ENCODE measurements at places on chromosomes 3 and 15. TPM values are rescaled to one million over a fixed set of nuclear protein-coding genes. Genes with fewer than 3 reads are reported as not detected.

DNA sequence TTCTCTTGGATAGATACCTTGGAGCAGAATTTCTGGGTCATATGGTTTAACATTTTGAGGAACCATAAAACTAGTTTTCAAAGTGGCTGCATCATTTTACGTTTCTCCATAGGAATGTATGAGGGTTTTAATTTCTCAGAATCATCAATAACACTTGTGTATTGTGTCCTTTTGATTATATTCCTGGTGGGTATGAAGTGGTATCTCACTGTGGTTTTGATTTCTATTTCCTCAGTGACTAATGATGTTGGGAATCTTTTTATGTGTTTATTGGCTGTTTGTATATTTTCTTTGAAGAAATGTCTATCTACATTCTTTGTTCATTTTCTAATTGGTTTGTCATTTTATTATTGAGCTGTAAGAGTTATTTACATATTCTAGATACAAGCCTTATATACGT, 28.8 kb downstream of the CDIN1 start:
- H3K4me3 ChIP-seq, result no peak overlapping the region
- H3K27me3 ChIP-seq, result no peaks in the 10 kb centered on the region
- no peaks in the 10 kb centered on the region for H3K4me1 ChIP-seq

DNA sequence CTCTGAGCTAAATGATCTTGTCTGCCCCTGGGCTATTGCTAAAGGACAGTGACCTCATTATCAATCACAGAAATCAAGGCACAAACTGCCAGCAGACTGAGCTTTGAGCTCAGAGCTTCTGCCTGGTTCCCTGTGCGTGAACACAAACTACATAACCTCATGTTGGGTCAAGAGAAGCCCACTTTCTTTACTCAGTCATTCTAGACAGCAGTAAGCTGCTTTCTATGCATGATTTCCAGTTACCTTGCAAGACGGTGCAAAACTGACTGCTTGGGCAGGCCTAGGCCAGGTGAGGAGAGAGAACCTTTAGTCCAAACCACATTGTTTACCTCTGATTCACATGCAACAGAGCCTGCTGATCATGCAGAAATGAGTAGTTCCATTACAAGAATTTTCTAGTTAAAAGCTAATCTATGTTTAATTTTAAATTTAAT, 75.1 kb downstream of the ARRDC4 start:
- H3K27me3 ChIP-seq, result no peaks in the 10 kb centered on the region
- DNase-seq, result no peak
- H3K4me3 ChIP-seq, result no peak overlapping the region
- no peaks in the 10 kb centered on the region for H3K36me3 ChIP-seq

DNA sequence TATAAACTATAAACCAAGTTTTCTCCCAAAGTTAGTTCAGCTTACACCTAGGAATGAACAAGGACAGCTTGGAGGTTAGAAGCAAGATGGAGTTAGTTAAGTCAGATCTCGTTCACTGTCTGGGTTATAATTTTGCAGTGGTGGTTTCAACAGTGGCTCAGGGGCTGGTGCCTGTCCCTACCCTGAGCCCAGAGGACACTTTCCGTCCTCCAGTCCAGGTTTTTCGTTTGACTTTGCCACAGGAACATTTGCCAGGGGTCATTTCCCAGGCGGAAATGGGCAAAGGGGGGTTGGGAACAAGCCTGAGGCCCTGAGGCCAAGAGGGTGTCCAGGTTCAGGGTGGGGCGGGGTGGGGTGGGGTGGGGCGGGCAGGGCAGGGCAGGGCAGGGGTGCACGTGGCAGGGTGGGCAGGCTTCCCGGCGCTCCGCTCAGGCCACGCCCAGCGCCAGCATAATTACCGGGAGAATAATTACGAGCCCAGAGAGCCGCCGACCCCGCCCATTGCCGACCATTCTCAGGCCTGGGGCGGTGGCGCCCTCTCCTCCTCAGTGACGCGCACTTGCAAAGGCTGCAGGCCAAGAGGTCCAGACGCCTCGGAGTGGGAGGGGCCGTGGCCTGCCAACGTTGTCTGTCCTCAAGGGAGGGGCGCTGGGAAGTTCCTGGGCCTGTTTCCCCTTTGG, 70.4 kb downstream of the KLF13 start:
- H3K4me1 ChIP-seq, result no peaks in the 10 kb centered on the region
- peak overlapping the region; percentile 14 for H3K4me3 ChIP-seq
- H3K27ac ChIP-seq, result peak overlapping the region; percentile 93
- no peaks in the 10 kb centered on the region for H3K27me3 ChIP-seq
- H3K36me3 ChIP-seq, result no peaks in the 10 kb centered on the region

DNA sequence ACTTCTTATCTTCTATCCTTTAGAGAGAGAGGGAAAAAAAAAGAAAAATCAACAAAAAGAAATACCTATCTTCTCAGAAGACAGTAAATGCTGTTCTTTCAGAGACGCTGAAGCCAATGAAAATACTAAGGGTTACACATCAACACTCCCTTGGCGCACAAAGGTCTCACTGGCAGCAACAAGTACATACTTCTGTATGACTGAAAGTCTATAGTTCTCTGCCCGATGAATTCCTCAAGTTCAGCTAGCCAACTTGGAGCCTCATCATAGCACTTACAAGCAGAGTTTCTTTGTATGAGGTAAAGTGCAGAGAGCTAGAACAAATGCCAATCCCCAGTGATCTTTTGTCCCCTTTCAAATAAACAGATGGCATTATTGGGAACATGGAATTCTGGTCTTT, 62.7 kb downstream of the CPNE4 start:
- no peak overlapping the region for H3K27ac ChIP-seq
- no peaks in the 10 kb centered on the region for H3K27me3 ChIP-seq
- H3K4me1 ChIP-seq, result no peaks in the 10 kb centered on the region
- no peaks in the 10 kb centered on the region for H3K36me3 ChIP-seq
- no peak overlapping the region for H3K4me3 ChIP-seq
- no peak for DNase-seq

DNA sequence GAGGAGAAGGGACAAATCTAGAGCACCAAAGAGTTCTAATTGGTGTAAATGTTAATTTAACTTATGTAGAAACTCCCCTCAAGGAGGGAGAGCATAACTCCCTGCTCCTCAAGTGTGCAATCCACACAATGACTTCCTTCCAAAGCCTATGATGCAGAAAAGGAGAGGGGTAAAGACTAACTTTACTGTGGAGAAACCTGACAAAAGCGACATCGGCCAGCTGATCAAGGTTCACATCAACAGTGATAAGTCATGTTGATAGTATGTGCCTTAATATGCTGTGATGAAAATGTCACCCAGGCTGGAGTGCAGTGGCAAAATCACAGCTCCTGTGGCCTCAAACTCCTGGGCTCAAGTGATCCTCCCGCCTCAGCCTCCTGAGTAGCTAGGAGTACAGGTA, 76.5 kb downstream of the TFDP2 start:
- H3K27ac ChIP-seq, result no peak overlapping the region
- H3K4me3 ChIP-seq, result no peak overlapping the region
- no peaks in the 10 kb centered on the region for H3K36me3 ChIP-seq
- H3K4me1 ChIP-seq, result no peaks in the 10 kb centered on the region

- no peak for DNase-seq
- no peak overlapping the region for H3K27ac ChIP-seq
- no peaks in the 10 kb centered on the region for H3K4me1 ChIP-seq
Measured at GRCh38 chr3:186642014-186642413, 1.8 kb downstream of the FETUB start.

ATP13A5 gene
- total RNA-seq, result not detected

MASP1 gene
- 27.6 TPM for total RNA-seq

Measured in right atrium auricular region (tissue), 2 donors.